CD4-positive, alpha-beta T cell treated with Interferon gamma for 1 hour (primary cell): ENCODE measurements at places on chromosomes 2 and 18.
A peak's percentile ranks its signal among the peaks of the same experiment; 100 is the strongest.

GRCh38 chr2:36963106-36963505 is 3.2 kb downstream of the STRN start:
- no peak for DNase-seq

- no peak for DNase-seq
Measured at GRCh38 chr2:149552226-149552625, 35.3 kb downstream of the MMADHC start.

GRCh38 chr2:38603402-38604290 is 918 bp upstream of the HNRNPLL start:
- DNase-seq: peak; percentile 79

DNA sequence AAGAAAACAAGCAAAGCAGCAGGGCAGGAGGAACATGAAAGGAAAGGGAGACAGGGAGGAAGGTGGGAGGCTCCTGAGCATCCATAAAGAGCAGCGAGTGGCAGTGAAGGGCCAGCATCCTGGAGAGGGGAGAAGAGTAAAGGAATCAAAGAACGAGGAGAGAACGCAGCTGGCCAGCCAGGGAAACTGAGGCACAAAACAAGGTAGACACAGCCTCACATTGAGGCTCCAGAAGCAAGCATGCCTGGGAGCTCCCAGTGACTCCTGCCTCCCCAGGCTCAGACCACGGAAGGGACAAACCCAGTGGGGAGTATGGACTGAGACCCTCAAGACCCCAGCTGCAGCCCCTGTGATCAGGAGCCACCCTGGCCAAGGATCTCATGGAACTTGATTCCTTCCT is 14.0 kb upstream of the TNS1 start:
- DNase-seq: no peak

- no peak for DNase-seq
Measured at GRCh38 chr2:232789082-232789481, 12.7 kb upstream of the KCNJ13 start.

- no peak for DNase-seq
Measured at GRCh38 chr18:49707599-49707998, 105.7 kb downstream of the ACAA2 start.

GRCh38 chr2:23614701-23615100 is 229.7 kb downstream of the KLHL29 start:
- DNase-seq: no peak

DNA sequence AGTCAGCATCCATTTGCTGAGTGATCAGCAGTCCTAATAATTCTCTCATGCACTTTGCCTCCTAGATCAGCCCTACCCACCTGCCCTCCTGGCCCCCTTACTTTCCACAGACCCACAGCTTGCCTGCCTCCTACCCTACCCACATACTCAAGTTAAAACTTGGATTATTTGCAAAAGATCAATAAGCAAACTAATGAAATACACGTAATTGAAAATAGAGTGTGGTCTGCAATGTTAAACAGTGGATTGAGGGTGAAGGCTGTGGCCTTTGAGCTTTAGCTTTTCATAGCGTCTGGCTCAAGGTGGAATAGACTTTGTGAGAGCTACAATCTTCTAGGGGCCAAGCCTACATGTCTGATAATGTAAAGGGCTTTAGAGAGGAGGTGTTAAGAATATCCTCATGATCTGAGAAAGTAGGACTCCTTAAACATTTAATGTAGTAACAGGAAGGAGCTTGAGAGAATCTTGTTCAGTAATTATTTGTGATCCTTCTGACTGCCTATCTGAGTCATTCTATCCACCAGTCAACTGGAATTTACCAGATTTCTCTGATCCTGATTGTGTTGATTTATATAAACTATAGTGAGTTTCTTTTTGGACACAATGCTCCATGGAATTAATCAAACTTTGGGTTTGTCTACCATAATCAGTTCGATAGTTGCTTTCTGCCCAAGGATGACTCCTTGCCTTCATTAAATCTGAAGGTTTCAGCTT is 310.0 kb downstream of the HRH4 start:
- no peak for DNase-seq

- DNase-seq: no peak
Measured at GRCh38 chr2:78592491-78592890, 433.0 kb upstream of the REG3G start.

GRCh38 chr2:181070119-181070835 is 89.9 kb downstream of the UBE2E3 start:
- DNase-seq: no peak

DNA sequence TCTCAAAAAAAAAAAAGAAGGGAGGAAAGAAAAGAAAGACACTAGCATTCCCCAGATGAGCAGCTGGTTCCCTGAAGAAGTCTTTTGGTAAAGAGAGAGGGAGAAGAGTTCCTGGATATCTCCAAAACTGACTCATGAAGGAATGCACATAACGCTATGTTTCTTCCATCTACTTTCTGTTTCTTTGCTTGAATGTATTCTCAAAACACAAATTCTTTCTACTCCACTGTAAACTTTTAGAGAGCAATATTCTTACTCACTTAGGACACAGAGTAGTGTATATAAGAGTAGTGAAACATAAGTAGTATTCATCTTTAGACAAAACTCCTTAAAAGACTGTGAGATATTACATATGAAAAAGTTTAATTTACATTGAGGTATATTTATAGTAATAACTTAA is 64.2 kb downstream of the TRIP12 start:
- DNase-seq: no peak

DNA sequence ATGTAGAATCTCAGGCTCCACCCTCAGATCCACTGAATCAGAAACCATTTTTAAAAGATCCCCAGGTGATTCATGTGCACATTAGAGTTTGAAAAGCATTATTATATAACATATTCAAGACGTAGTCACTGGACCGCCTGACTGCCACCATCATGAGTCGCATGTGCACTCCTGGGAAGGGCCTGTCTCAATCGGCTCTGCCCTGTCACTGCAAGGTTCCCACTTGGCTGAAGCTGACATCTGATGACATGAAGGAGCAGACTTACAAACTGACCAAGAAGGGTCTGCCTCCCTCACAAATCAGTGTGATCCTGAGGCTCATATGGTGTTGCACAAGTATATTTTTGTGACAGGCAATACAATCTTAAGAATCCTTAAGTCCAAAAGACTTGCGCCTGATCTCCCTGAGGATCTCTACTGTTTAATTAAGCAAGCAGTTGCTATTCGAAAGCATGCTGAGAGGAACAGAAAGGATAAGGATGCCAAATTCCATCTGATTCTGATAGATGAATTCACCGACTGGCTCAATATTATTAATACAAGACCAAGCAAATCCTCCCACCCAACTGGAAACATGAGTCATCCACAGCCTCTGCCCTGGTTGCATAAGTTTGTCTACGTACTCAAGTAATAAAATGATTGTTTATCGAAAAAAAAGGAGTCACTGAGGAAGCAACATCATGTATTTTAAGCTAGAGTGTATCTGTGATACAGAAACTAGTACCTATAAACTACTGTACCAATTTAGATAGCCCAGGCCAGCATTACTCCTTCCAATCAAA is 26.2 kb downstream of the ATAD2B start:
- DNase-seq: no peak

GRCh38 chr18:77249569-77250500 is at the start of gene GALR1:
Gene GALR1, plus strand, starts transcription at chr18:77249848. Its CDS starts 701 bp downstream, at chr18:77250549.
- no peak for DNase-seq

DNA sequence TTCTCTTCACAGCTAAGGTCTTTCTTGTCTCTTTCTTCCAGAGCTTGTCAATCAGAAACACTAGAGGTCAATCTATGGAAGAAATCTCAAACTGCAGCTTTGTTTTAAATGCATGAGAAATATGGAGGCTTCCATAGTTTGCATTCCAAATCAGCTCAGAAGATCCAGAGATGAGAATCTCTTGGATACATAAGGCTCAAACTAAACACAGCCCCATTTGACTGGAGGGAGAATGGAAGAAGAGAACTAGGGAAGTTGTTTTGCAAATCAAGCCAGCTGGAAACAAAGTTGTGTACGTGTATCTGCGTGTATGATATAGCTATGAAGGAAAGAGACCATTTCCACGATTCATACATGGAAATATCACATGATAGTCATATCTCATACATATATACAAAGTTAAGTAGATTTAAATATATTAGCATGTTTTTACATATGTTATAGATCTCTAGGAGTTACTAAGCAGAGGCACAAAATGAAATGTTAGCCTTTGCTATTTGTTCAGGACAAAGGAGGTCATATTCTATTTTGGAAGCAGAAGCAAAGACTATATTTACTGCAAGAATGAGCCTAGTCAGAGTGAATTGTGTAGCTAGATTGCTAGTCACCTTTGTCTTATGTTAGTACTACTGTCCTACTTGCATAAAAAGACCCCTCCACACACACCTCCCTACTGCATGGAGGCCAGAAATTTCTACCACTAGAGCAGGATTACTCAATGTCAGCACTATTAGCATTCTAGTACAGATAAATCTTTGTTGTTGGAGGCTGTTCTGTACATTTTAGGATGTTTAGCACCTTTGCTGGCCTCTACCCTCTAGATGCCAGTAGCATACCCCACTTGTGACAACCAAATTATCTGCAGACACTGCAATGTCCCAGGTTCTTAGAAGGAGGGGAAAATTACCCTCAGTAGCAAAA is 303.5 kb upstream of the CHAC2 start:
- no peak for DNase-seq

DNA sequence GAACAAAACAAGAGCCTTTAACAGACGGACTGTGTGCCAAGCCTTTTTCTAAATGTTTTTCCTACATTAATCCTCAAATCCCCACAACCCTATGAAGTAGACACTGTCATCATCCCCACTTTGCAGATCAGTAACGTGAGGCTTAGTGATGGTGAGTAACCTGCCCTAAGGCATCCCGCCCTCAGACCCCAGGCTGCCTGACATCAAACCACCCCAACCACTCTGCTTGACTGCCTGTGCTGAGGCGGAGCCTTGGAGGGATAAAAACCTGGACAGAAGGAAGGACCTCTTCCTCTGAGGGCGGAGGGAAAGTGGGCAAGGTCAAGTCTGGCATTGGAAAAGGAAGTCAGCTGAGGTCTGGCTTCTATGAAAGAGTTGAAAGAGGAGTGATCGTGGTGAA is 104.6 kb downstream of the SP3 start:
- DNase-seq: no peak

GRCh38 chr2:36951027-36951518 is 15.3 kb downstream of the STRN start:
- DNase-seq: no peak

DNA sequence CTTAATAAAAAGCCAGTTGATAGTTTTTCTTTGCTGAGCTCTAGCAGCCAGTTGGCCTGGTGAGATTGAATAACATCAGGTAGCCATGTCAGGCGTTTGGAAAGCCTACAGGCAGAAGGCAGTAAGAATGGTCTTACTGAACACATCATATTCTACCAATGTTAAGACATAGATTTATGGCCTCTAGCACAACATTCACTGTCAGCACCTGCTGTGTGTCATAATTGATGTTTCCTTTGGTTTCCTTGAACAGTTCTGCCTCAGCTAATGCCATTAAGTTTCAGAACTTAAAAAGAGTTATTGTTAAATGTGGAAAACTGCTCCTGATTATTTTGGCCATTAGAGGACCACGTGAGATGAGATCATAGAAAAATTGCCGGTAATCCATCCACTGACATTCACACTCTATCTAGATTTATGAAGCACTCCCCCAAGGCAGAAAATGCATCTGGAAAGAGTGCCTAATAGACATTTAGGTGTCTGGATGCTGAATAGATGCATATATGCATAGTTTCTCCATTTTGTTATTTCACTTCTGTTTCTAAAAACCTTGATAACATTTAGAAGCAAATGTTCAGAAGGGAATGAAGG is 434.7 kb downstream of the PTPRM start:
- no peak for DNase-seq

- no peak for DNase-seq
Measured at GRCh38 chr2:197268786-197269584, 41.6 kb downstream of the ANKRD44 start.

DNA sequence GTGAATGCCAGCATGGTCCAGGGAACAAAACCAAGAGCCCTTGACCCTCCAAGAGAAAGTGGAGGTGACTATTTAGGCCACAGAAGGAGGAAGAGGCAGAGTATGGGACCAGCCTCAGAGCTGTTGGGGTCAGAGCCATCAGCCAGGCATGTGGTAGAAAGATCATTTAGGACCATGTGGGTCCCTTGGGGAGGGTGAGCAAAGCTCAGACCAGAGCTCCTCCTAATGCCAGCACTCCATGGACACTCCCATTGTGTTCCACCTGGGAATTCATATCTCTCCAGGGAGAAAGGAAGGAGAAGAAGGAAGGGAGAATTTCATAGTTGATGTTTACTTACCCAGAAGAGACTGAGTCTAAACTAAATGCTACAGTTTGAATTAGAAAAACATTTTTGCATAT is 73.2 kb downstream of the CYBRD1 start:
- DNase-seq: no peak

DNA sequence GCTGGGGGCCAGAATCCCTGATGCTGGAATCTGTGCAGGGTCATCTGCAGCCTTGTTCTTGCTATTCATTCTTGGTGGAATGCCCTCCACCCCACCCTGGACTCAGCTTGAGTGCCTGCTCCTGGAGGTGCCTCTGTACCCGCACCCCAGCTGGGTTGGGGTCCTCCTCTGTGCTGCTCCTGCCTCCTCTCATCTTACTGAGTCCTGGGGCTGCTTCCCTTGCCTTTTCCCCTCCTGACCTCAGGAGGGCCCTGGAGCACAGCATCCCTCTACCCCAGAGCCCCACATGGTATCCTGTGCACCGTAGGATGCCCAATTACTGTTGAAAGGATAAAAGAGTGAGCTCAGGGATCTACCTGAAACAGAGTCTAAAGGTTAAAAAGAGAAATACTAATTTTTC is 81.6 kb downstream of the CIB4 start:
- no peak for DNase-seq

- peak; percentile 14 for DNase-seq
Measured at GRCh38 chr2:160650196-160651118, 156.8 kb upstream of the RBMS1 start.

DNA sequence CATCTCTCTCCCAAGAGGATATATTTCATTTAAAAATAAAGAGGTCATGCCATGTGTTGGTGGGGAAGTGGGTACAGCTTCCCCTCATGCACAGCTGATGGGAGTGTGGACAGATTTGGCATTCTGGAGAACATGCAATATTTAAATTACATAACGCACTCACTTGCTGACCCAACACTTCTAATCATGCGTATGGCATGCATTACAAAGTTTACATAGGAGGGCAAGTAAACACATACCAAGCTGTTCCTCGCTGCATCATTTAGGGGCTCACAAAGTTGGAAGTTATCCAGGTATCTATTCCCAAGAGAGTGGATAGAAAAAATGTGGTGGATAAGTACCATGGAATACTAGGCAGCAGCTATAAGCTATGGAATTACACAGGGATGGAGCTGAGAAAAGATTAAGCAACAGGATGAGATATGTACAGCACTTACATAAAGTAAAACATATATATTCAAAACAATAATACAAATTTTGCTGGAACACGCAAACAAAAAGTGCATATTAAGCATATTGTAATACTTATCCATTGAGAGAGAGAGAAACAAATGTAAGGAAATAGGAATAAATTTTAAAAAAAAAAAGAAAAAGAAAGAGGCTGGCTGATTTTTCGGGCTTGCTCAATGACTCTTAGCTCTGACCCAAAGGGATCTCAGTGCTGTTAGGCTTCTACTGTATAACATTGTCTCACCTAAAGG is 11.0 kb downstream of the CYP1B1 start:
- no peak for DNase-seq

DNA sequence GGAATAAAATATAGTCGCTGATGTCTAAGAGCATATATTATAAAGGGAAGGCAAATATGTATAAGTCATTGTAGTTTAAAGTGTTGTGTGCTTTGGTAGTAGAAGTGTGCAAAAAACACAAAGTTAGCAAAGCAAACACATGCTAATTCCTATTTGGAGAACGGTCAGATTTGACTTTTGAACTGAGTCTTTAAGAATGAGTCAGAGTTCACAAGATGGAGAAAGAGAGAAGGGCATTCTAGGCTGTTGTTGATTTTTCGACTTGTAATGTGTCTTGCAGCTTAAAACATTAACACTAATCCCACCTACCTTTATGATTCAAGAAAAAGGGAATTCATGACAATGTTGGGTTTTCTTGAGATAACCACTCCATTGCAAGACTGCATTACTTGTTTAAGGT is 98.1 kb downstream of the CRIM1 start:
- DNase-seq: no peak
